ENCODE measurements at places on chromosomes 7 and 10. TPM values are rescaled to one million over a fixed set of nuclear protein-coding genes. Genes with fewer than 3 reads are reported as not detected.

Gene ANKRD61
- total RNA-seq = 0.42 TPM

Gene TMEM225B
- total RNA-seq = 0.57 TPM

Gene HMX3
- not detected for total RNA-seq

Gene FASTK
- 35.5 TPM for total RNA-seq

Gene CLRN3
- not detected for total RNA-seq

Gene POLR2J2
- total RNA-seq = 5.2 TPM

Gene SUGCT
- 16.2 TPM for total RNA-seq

Gene TAS2R38
- not detected for total RNA-seq

Gene ATOH7
- total RNA-seq = not detected

Gene LIPF
- not detected for total RNA-seq

Gene CYP2E1
- total RNA-seq = 2.9 TPM

Gene STAG3
- 1.2 TPM for total RNA-seq

Gene CALML5
- not detected for total RNA-seq

Gene MPP7
- total RNA-seq = 37.1 TPM

Gene MBL2
- not detected for total RNA-seq

Gene LFNG
- total RNA-seq = 15.2 TPM

Gene EN2
- 0.14 TPM for total RNA-seq

Gene NPSR1
- total RNA-seq = not detected

Gene RNF32
- total RNA-seq = 0.33 TPM

Gene NEBL
- total RNA-seq = 3.1 TPM

Gene PLEKHS1
- not detected for total RNA-seq

Gene MYOF
- total RNA-seq = 182 TPM

Gene UROS
- total RNA-seq = 31.4 TPM

Gene DYDC1
- not detected for total RNA-seq

Gene SFTPD
- total RNA-seq = 0.19 TPM

Gene TMEM229A
- total RNA-seq = not detected

Gene HILPDA
- total RNA-seq = 12.8 TPM

Gene DRGX
- total RNA-seq = not detected

Data from posterior vena cava (tissue), 2 donors.